Tibial artery (tissue), 4 donors: ENCODE measurements at places on chromosomes 2 and 18.
A peak's percentile ranks its signal among the peaks of the same experiment; 100 is the strongest.

GRCh38 chr2:191791953-191792560 lies 54.8 kb downstream of the CAVIN2 start:
- DNase-seq, result no peak

DNA sequence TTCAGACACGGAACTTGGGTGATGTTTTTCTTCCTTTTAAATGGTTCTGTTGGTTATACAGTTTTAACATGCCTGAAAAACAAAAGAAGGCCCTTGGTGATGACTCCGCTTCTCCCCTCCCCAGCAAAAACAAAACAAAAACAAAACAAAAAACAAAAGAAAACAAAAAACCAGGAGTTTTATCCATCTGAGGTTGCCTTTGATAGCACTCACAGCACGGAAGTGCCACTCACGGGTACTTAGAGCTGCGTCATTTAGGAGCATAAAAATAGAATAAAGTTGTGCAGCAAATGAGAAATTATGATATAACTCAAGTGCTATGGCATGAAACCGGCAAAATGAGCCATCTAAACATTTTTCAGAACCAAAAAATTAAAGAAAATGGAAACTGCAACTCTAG lies 57.7 kb downstream of the ZEB2 start:
- DNase-seq, result no peak

DNA sequence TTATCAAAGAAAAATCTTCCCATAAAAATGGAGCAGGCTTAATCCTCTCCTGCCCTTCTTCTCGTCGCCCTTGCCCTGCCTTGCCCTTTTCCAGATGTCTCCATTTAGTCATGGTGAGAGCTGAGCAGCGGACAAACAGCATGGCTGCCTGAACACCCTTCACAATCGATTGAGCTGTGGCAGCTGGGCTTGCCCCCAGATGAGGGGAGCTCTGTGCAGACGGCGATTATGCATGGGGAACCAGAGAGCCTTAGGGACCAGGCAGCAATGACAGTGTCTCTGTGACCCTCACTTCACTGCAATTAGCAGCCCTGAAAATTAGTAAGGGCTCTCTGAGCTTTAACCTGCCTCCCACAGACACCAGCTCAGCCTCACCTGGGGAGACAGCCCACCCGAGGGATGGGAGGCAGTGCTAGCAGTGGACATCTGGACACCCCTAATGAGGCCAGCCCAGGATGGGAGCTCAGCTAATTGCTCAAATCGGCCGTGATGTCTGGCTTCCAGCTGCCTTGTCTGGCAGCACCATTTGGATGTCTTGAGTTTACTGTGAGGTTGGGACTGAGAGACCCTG lies 365.7 kb downstream of the TNS1 start:
- DNase-seq, result no peak

DNA sequence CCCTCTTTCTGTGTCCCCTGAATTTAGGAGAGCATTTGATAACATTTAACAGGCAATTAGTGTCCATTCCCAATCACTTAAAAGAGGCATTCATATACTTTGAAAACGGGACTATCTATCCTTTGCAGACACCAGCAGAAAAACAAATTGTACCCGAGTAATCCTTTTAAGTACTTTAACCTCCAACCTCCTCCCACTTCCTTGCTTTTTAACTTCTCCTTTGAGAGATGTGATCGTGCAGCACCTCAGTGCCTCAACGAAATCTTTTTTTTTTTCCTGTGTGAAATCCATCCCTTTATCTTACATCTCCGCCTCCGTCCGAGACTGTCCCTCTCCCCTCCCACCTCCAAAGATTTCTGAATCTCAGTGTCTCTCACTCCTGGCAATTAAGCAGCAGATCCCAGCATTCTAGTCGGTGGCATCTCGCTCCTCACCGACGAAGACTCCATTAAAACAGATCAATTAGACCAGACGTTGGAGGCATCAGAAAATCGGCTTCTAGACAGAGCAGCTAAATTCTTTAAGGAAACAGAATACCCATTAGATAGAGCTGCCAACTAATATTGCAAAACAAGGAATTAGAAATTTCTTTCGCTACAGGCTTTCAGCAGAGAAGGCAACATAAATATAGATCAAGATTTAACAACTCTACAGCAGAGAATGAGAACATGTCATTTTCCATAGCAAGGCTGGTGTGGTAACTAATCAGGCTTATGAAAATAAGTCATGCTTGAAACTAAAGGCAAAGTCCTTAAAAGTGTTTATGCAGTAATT lies 1.9 kb upstream of the TMEFF2 start:
- no peak for DNase-seq

DNA sequence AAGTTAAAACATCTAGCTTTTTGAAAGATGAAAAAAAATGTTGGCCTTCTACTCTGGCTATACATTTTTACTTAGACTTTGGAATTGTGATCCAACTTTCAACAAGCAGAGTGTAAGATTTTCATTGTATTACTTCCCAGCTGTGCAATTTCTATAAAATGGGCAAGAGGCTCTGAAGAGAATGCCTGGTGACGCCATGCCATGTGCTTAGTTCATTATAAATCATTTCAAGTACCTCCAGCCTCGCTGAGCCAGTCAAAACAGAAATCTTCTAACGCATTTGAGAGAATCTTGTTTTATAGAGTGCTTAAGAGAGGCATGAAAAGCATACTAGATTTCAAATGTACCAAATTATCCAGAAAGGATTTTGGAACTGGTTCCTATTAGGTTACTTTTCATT lies 10.1 kb upstream of the STK17B start:
- DNase-seq, result no peak

GRCh38 chr2:178093471-178093870 lies 18.8 kb upstream of the RBM45 start:
- no peak for DNase-seq

GRCh38 chr2:46683541-46683940 lies 204.2 kb downstream of the TMEM247 start:
- no peak for DNase-seq

DNA sequence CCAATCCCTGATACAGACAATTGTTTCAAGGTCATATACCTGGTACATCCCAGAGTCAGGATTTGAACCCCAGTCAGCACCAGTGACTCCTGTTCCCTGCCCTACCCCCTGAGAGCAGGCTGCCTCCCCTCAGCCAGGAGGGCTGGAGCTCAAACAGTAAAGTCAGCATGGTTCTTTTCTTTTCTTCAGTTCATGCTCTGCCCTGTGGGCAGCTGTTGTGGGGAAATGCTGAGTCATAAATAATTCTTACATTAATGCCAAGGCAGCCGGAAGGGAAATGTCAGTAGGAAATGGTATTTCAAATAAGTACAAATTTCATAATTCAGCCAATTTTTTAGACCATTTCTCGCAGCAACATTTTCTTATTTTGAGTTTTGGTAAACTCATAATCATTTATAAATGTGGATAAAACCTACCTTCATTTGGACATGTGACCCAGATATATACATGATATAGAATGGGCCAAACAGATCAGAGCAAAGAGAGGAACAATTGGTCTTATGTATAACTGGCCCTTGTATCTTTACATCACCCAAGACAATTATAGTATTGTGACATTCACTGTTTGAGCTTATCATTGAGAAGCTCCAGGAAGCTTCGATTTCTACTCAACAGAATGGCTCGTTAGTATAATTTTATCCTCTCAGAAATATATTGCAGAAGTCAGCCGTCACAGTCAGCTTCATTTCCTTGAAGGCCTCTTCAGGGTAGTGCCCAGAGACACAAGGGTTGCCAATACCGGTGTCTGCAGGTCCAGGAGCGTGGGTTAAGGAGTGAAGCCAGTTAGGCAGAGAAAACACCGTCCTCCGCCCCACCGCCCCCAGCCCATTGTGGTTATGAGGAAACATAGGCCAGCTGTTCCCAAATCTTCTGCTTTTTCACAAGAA lies 28.0 kb upstream of the SCYGR1 start:
- DNase-seq, result peak; percentile 48

GRCh38 chr2:214156971-214157370 lies 253.9 kb upstream of the VWC2L start:
- no peak for DNase-seq

GRCh38 chr2:134926231-134926931 lies 7.8 kb downstream of the CCNT2 start:
- no peak for DNase-seq

- no peak for DNase-seq
These were observed 255.7 kb upstream of the THUMPD2 start for GRCh38 chr2:40034801-40035200.

GRCh38 chr2:195313962-195314361 lies 343.1 kb upstream of the SLC39A10 start:
- DNase-seq, result no peak

GRCh38 chr2:235553696-235554100 lies 59.9 kb downstream of the AGAP1 start:
- DNase-seq, result no peak

- DNase-seq, result peak; percentile 30
These were observed at the start of gene RNF152 for GRCh38 chr18:61892683-61893308. RNF152 (minus strand) TSS chr18:61893007; CDS start chr18:61816463, 76,544 bp downstream.

DNA sequence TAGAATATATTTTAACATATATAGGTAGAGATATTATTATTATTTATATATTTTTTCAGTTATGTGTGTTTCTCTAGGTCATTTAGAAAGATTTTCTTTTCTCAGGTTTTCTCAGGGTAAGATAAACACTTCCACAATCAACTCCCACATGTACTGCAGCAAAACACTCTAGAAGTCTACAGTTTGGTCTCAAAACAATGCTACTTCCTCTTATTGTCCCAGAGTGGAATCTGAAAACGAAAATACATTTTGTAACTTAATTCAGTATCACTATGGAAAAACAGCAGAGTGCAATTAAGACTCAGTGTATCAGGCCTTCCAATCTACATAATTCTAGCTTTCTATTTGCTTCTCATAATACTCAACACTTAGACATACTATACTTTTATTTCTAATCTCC lies 190.1 kb upstream of the SLC35G4 start:
- no peak for DNase-seq

- no peak for DNase-seq
These were observed 31.4 kb downstream of the ORC4 start for GRCh38 chr2:147989102-147989501.

DNA sequence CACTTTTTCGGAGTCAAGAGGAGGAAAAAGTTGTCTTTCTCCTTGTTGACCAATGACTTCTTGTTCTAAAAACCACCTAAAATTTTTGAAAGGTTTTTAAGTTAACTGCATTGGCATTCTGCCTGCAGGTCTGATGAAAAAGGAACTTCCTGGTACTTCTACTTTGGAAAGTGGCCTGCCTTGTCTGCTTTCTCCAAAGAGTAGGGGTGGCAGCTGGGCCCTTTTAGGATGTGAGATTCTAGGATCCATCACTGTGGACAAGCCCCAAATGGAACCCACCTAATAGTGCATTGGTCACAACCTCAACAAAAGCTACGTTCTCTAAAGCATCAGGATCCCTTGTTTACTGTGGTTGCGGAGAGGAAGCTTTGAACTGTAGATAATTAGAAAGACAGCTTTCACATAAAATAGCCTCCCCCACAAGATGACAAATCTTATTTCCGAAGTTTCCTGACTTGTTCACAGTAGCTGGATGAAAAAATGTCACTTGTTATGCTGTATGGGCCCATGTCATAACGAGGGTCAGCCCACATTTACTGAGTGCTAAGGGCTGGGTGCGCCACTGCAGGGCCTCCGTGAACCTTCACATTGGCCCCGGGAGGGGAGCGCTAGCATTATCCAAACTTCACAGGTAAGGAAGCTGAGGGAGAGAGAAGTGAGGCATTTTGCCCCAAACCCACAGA lies 17.4 kb downstream of the ASPRV1 start:
- DNase-seq, result no peak

DNA sequence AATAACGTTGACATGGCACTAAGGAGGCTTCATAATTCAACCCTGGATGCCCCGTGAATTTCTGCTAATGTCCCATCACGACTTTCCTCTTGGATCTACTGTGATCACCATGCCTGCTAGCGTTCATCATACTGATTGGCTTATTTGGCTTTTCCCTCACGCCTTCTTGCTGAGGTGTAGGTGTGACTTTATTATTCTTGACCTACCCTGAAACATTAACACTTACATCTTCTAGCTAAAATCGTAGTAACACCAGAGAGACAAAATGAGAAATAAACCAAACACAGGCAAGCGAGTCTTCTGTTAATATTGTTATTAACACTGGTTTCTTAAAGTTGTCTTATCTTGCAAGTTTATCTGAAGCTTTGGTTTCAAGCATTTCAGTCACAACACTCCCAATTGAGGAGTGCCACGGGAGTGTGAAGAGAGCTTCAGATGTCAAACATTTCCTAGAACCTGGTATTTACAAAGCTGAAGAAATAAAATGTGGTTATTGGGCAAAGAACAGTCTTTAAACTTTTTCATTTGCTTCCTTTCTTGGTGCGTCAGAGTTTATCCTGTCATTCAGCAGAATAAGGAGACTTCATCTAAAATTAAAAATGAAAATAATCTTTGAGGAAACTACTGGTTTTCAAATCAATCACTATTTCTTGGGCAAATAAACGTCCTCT lies 15.4 kb upstream of the STAT1 start:
- no peak for DNase-seq

- no peak for DNase-seq
These were observed 54.0 kb downstream of the HRH4 start for GRCh38 chr18:24514439-24514838.

- no peak for DNase-seq
These were observed 312.9 kb downstream of the CYP26B1 start for GRCh38 chr2:71834796-71835195.

- no peak for DNase-seq
These were observed 164.8 kb downstream of the CCDC85A start for GRCh38 chr2:56348392-56349210.

- DNase-seq, result no peak
These were observed 38.7 kb upstream of the UXS1 start for GRCh38 chr2:106232638-106233349.

- DNase-seq, result no peak
These were observed 89.0 kb upstream of the RBMS1 start for GRCh38 chr2:160582490-160583145.

DNA sequence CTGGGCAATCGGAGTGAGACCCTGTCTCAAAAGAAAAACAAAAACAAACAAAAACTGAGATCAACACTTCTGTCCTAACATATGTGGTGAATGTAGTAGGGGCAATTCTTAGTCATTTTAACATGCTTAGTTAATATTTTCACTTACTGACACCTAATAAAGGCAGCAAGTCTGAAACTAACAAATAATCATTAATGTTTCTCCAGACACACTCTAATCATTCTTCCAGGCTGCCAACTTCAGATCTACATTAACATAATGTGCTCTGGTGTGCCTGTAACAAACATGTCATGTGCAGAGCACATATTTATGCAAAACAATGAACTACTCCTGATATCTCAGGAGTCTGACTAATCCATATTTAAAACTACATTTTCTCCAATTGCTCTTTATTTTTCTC lies 6.0 kb downstream of the KRCC1 start:
- DNase-seq, result no peak

GRCh38 chr2:138454761-138455160 lies 46.8 kb upstream of the SPOPL start:
- DNase-seq, result no peak

- DNase-seq, result no peak
These were observed 83.2 kb downstream of the PPP1R1C start for GRCh38 chr2:182068811-182069210.
